EL (cell line): ENCODE measurements at places on chromosomes 6 and 20.

- no peak for DNase-seq
These were observed 4.8 kb downstream of the CRIP3 start for GRCh38 chr6:43303751-43304331.

DNA sequence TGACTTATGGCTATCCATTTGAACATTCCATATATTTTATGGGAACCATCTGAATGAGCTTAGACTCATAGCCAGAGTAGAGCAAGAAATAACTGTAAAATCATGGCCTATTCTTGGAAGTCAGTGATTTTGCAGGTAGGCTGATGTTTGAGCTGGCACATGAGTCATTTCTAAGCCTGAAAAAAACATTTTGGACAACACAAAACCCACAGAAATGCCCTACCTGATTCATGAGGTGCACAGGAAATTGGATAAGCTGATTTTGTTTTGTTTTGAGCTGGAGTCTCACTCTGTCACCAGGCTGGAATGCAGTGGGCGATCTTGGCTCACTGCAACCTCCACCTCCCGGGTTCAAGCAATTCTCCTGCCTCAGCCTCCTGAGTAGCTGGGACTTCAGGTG is 443.0 kb downstream of the PKHD1 start:
- DNase-seq: no peak

DNA sequence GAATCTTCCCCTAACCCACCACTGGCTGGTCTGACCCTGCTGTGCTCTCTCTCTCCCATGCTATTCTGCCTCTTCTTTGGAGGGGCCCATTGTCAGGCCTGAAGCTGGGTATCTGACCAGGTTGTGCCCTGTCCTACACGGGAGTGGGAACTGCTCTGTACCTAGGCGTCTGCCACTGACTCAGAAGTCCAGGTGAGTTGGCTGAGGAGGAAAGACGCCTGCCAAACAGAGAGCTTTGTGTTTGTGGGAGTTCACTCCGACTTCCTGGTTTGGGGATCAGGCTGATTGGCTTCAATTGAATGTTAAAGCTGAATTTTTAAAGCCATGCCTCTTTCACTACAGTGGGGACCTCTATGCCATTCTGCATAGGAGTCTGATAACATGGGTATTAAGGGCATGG is 136.0 kb downstream of the CCDC170 start:
- DNase-seq: no peak

DNA sequence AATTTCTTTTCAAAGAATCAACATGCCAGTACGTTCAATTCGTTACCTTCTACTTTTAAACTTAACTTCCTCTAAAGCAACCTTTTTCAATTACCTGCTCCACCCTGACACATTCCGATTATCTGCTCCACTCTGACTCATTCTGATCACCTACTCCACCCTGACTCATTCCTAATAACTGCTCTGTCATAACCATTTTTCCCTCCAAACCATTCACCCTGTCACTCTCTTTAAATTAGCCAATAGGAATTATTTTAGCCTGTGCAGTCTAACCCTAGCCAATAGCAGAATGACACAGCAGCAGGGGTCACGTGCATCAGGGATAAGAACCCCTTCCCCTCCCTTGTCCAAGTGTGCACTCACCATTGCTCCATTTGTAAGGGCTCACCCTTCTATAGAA is 557.4 kb upstream of the EYS start:
- no peak for DNase-seq

DNA sequence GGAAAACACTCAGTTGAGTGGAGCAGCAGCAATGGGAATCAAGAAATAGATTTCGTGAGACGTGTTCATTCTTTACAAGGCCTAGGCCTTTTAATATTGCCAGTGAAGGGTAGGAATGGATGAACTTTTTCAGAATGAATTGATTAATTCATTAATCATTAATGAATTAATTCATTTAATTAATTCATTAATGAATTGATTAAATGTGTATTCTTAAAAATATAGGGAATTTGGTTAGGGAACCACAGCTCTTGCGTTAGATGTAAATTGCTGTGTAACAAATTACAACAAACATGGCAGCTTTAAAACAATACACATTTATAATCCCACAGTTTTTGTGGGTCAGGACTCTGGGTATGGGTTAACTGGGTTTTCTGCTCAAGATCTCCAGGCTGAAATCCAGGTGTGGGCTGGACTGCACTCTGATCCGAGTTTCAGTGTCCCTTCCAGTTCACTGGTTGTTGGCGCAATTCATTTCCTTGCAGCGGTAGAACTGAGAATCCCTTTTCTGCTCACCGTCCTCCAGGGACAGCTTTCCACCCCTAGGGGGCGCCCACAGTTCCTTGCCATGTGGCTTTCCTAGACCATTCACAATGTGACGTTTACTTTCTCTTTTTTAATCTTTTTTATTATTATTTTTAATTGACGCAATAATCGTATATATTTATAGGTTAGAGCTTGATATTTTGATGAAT is 32.8 kb upstream of the BCAS1 start:
- DNase-seq: peak; percentile 70

DNA sequence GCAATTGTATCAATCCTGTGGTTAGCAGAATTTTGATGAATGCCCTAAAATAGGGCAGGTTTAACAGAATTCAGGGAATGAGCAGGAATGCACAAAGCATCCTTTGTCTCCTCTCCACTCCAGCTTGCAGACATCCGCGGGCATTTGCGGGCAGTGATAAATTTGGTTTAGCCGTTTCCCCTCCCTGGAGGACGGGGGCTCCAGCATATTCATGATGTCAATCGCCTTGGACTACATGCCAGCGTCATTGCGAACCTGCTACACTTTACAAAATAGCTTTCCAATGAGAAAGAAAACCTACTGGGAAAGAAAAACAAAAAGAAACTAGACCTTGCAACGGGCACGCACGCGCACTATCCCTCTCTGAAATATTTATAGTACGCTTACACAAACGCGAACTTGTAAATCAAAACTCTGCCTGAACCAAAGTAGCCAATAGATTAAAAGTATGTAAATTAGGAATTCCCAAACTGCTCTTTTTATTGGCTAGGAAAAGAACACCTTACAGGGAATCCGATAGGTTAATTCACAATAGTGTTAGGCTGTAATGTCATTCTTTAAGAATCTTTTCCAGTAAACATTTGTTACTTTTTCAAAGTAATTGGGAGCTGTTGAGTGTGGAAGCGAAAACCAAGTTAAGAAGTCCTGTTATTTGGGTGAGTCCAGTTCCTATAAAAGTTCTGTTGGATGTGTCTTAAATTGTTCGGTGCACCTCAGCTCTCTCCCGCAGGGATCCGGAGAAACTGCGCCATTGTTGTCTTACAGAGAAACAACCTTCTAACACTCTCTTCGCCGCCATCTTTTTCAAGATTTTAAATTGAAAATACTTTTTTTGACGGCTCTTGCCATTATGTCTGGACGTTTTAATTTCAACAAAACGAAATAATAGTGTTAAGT is 136.7 kb downstream of the HFE start:
- peak; percentile 93 for DNase-seq
